ENCODE measurements at places on chromosomes 7 and 10. TPM values are rescaled to one million over a fixed set of nuclear protein-coding genes. Genes with fewer than 3 reads are reported as not detected.

- no peak for DNase-seq
These were observed 156.8 kb downstream of the NRCAM start for GRCh38 chr7:108299251-108299973.

GRCh38 chr7:111732923-111733322 is 170.6 kb upstream of the IMMP2L start:
- DNase-seq, result no peak

DNA sequence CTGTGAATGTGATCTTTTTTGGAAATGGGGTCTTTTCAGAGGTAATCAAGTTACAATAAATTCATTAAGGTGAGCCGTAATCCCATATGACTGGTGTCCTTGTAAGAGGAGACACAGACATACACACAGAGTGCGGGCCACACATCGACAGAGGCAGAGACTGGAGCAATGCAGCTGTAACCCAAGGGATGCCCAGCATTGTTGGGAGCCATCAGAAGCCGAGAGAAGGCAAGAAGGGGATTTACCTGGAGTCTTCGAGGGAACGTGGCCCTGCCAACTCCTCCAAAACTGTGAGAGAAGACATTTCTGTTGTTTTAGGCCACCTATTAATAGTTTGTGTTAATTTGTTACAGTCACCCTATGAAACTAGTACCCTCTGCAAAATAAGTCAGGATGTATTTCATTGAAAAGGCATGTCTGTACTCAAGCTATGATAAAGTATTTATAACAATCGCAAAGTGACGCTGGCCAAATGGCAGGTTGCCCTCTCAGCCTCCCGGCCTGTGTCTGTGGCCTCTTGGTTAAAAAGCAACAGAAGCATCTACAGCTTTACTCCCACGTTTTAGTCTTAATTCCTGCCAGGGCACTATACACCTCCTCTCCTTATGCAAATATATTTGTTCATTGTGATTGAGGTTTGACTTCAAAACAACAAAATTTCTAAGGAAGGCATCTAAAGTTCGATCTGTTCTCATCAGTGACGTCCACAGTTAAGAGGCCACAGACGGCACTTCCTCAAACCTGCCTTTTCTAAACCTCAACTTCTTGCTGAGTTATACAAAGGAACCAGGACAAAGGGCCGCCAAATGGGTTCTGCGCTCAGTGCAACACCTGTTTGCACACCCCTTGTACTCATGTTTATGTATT is 46.8 kb downstream of the HIPK2 start:
- DNase-seq, result no peak

Gene UBTD1
- 13.8 TPM for polyA plus RNA-seq

Gene OR13A1
- polyA plus RNA-seq, result not detected

Gene MNX1
- polyA plus RNA-seq, result not detected
